ENCODE measurements at places on chromosomes 6 and 20.

DNA sequence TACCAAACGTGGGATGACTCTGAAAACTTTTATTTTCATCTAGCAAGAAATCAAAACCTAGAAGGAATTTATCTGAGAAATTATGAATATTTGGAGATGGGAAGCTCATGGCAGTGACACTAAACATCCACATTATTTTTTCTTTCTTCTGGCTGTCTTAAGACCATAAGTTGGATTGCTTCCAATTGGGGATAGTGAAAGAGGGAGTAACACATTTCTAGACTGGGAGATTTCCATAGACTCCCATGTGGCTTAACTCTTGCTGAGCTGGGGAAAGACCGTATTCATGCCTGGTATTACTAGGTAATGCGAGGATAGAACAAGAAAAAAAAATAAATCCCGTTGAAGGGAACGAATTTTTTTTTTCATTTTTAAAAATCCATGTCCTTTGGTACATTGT lies 120.0 kb downstream of the UTRN start:
- no peak for DNase-seq

- no peak for DNase-seq
These were observed 403.1 kb upstream of the ID4 start for GRCh38 chr6:19434065-19434464.

GRCh38 chr6:13285705-13286104 lies 42.6 kb downstream of the TBC1D7 start:
- DNase-seq: no peak

DNA sequence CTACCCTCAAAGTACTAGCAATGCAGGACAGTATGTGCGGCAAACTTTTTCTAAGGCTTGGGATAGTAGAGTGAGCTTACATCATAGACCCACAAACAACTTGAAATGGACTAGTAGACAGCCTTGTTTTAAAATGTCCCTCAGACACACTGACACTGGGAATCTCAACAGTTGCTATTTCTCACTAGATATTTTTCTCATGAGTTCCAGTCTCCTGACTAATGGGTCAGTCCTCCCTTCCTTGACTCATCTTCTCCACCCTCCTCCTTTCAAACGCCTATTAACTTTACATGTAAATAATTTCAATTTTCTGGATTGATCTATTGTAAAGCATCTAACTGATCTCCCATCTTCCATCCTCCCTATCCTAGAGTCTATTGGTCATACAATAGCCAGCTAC lies 308.3 kb upstream of the PREP start:
- DNase-seq: no peak

DNA sequence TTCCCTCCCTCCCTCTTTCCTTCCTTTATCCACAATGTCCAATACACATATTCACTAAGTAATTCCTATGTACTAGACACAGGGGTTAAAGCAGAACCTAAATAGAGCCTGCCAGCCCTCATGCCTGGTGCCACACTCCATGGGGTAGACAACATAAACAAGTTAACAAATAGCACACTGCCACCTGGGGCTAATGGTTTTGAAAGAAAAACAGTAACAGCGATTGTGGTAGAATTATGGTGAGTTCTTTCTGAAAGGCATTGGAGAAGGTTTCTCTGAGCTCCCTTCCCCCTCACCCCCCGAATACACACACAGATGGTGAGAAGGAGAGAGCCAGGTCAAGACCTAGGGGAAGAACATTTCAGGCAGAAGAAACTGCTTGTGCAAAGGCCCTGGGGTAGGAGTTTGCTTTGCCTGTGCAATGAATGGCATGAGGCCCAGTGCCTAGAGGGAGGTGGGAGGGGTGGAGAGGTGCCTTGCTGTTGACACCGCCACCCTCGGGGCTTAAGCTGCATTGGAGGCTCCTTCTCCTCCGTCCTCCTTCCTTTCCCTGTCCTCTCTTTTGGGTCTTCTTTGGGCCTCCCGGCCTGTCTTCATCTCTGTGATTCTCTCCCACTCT lies 502.4 kb upstream of the SULF2 start:
- DNase-seq: no peak

GRCh38 chr6:135647521-135647920 lies 150.0 kb upstream of the AHI1 start:
- DNase-seq: no peak

DNA sequence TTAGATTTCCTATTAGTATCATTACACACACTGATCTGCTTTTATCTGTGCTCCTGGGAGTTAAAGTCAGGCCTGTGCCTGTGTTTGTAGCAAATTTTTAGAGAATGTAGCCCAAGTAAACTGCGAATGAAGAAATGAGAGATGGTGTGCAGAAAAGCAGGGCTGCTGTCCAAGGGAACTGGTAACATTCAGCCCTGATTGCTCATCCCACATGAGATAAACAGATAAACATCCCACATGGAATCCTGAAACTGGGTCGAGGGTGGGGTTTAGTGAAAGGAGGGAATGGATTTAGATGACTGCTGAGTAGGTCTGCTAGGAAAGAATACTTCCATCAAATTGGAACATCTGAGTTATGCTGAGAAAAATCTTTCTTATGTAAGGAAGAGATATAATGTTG lies 69.1 kb downstream of the GRIK2 start:
- no peak for DNase-seq

- no peak for DNase-seq
These were observed 20.4 kb downstream of the UTRN start for GRCh38 chr6:144305567-144305966.

DNA sequence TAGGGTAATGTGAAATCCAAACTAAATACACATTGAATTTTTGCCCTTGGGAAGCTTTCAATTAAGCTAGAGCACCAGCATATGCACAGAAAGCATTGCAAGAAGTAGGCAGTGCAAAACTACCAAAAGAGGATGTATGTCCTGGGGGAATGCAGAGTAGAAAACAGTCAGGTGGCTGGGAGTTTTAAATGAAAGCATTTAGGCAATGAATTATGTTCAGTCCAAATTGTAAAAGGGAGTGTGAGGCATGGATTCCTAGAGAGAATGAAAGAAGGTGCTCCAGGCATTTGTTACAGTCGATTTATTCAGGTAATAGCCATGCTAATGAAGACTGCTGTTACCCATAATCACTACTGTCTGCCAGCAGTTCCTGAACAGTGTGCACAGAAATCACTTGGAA lies 604.1 kb upstream of the POU3F2 start:
- DNase-seq: no peak

GRCh38 chr6:149128489-149129145 lies 188.9 kb upstream of the TAB2 start:
- peak; percentile 49 for DNase-seq

GRCh38 chr6:29927275-29927569 lies 15.1 kb upstream of the HLA-A start:
- no peak for DNase-seq

- no peak for DNase-seq
These were observed 101.4 kb downstream of the KIF13A start for GRCh38 chr6:17885889-17886576.

DNA sequence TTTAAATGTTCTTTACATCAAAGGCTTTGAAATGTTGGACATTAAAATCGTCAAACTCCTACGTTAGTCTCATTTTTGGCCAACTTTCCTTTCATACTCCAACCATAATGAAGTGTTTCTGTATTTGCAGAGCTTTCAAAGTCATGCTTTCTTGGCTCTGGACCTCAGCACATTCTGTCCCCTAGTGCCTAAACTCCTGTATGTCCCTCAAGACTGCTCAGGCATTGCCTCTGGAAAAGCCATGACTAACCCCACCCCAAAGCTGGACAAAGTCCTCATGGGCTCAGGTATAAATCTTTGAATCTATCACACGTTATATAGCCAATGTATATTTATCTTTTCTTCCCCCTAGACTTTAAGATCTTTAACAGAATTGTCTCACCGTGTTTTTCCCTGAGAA lies 18.9 kb downstream of the IFNGR1 start:
- DNase-seq: no peak

All from CD4-positive, alpha-beta T cell treated with Interleukin-15 for 1 hour (primary cell).